ENCODE measurements at places on chromosomes 3 and 15. TPM values are rescaled to one million over a fixed set of nuclear protein-coding genes. Genes with fewer than 3 reads are reported as not detected.

PLSCR5 gene
- total RNA-seq: not detected

GRCh38 chr15:32669896-32670611 lies 28.5 kb downstream of the SCG5 start:
- no peak for DNase-seq

DNA sequence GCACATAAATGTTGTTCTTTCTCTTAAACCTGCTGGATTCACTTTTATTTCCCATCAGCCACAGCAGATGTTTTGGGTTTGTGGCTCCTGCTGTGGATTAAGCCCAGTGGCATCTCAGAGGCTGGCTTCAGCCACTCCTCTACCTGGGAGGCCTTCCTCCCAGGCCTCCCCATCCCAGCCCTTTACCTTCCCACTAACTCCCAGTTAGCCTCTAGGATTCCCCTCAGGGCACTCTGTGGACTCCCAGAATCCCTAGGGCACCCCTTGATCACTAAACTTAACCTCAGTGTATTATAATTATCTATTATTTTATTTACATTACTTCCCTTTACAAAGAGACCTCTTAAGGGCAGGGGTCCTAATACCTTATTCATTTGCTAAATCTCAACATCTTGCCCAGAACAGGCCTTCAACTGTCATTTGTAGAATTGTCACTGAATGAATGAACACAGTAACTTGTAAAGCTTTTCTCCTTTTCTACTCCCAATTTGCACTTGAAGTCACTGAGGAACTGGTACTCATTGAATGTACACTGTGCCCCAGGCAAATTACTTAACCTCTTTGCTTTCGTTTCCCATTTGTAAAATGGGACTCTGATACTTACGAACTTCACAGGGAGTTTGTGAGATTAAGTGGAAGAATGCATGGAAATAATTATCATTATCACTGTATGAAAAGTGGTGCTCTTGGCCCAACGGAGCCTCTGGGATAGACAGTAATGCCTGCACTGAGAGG lies 8.3 kb downstream of the CCDC13 start:
- no peak for DNase-seq

GRCh38 chr15:95260856-95261255 lies 1029.5 kb downstream of the MCTP2 start:
- no peak for DNase-seq

DNA sequence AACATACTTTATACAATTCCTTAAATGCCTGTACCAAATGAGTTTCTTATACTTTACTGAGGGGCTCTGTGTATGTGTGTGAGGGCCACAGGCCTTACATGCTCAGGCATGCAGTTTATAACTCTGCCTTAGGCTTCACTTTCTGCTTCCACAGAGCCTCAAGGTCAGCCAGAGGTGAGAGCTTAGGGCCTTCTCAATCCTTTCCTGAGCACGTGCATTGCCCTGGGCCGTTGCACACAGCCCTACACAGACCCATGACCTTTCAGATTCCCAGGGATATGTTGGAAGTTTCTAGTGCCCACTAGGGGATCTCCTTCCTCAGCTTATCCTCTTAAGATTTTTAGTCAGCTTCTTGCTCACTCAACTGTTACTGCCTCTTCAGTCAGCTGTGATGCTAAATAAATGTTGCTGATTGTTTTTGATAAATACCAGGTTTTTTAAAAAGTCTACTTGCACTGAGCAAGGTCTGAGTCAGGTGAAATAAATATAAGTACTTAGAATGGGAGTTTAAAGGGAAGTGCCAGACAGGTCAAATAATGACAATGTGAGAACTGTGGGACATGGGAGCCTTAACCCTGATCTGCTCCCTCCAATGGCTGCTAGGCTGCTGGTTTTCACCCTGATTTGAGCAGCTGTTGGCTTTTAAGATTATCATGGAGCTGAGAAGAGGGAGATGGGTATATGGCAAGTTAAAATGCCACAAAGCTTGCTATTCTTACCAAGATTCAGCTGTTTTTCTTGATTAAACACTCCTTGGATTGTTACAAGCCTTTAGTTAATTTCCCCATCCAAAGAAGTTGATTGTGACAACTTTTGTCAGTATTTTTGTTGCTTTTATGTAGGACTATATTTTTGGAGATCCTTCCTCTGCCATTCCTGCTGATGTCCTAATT lies 169.5 kb downstream of the PLD1 start:
- no peak for DNase-seq

- no peak for DNase-seq
Measured at GRCh38 chr3:18562364-18563154, 137.4 kb upstream of the SATB1 start.

- DNase-seq: no peak
Measured at GRCh38 chr3:4406746-4407568, 60.1 kb downstream of the SUMF1 start.

DNA sequence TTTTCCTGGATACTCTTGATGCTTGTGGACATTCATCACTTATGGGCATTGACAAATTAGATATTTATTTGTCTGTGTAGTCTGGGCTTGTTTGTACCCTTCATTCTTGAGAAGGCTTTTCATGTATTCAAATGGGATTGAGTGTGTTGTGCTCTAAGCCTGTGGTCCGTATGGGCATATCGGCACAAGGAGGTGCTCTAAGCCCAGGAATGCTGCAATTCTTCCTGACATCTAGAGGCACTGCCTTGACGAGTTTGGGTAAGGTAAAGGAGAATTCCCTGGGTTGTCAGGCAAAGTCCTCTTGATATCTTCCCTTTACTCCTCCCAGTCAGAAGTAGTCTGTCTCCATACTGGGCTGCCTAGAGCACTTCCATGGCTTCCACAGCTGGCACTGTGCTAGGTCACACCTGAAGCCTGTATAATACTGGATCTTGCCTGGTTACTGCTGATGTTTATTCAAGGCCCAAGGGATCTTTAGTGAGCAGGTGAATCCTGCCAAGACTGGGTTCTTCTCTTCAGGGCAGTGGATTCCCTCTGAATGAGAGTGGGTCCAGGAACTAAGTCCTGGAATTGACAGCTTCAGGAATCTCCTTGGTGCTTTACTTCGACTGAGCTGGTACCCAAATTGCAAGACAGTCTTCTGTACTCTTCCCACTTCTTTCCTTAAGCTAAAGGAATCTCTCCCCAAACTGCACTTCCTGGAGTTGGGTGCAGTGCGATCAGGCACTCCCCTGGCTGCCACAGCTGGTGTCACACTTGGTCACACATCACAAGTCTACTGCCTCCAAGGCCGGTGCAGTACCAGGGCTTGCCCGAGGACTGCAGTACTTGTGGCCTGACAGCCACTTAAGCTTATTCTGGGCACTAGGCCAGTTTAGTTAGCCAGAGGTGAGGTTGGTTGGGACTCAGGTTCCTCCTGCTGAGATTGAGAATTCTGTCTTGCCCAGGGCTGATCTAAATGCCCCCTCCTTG lies 46.0 kb downstream of the GALK2 start:
- no peak for DNase-seq

All from naive thymus-derived CD4-positive, alpha-beta T cell (primary cell).